ENCODE measurements at places on chromosomes 1 and 21.

DNA sequence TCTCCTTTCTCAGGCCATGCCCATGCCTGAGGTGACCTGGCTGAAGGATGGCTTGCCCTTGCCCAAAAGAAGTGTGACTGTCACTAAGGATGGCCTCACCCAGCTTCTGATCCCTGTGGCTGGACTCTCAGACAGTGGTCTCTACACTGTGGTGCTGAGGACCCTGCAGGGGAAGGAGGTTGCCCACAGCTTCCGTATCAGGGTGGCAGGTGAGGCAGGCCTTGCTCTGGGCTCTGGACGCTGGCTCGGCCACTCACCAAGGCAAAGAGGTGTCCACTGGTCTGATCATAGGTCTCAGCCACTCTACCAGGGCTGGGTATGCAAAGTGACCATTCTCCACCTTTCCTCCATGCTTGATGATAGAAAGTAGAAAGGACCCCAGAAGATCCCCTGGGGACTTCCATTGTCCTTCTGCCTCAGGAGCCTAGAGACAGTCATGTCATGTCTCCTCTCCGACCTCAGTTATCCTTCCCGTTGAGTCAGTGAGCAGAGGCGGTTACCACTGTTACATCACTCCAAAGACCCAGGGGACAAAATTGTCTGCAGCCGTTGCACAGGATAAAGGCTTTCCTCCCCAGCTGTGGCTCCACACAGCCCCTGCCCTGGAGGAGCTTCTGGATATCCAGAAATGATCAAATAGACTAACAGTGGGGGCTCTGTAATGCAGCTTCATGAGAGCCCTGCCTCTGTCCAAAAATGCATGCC lies 34.2 kb downstream of the IGFN1 start:
- no peak for DNase-seq

- DNase-seq = no peak
These were observed 26.1 kb upstream of the NMNAT2 start for GRCh38 chr1:183444243-183444642.

- no peak for DNase-seq
These were observed 200.5 kb upstream of the RUNX1 start for GRCh38 chr21:35249636-35250035.

DNA sequence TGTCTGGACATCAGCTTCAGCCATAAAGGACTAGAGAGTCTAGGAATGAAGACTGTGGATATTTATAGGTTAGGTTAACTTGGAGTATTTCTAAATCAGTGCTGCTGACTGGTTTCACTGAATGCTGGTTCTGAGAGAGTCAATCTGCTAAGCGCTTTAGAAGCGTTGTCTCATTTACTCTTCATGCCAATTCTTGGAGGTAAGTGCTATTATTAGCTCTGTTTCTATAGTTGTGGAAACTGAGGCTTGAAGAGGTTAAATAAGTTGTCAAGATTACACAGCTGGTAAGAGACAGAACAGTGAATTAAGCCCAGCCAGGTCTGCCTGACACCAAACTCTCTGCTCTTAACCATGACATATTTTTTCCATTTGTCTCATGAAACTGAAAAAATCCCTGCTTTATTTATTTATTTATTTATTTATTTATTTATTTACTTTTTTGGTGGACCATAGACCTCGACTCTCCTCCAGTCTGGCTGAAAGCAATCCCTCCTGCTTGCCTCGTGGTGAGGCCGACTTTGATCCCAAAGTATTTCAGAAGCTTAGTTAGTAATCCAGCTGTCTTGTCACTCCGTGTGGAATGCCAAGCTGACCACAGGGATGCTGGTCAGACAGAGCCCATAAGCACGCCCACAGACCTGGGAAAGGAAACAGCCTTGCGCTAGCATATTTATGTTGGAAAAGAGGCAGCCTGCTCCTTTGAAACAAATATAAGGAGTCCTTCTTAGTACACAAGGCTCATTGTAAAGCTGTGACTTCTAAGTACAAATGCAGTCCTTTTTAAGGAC lies 16.9 kb downstream of the NTMT2 start:
- peak; percentile 9 for DNase-seq

DNA sequence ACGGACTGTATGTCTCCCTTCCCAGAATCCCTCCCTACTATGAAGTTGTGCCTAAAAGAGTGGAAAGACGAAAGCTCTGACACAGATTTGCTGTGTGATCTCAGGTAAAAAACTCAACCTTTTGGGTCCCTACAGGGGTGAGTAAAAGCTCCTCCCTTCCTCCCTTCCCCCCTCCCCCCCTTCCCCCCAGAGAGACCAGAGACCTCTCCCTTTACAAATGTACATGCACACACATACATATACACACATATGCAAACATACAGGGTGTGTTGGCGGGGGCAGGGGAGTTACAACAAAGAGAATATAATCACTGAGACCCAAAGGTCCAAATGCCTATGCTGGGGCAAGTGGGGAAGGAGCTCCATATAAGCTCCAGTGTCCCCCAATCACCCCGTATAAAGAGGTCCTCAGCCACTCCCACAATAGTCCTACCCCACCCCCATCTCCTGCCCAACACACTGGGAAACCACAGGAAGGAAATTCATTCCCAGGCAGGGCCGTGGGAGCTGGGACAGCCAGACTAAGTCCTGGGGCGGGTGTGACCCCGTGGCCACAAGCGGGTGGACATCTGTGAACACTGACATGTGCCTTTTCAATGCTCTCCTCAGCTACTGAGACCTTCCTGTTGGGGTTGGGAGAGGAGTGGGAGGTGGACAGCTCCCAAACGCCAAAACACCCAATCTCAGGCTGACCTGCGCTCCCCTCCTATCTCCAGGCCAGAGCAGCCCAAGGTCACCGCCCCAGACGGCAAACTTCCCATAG lies 2.0 kb downstream of the MEF2D start:
- no peak for DNase-seq

- no peak for DNase-seq
These were observed 4.6 kb downstream of the GSTM5 start for GRCh38 chr1:109716570-109717090.

GRCh38 chr1:193019442-193020026 lies 39.6 kb downstream of the UCHL5 start:
- peak; percentile 41 for DNase-seq

DNA sequence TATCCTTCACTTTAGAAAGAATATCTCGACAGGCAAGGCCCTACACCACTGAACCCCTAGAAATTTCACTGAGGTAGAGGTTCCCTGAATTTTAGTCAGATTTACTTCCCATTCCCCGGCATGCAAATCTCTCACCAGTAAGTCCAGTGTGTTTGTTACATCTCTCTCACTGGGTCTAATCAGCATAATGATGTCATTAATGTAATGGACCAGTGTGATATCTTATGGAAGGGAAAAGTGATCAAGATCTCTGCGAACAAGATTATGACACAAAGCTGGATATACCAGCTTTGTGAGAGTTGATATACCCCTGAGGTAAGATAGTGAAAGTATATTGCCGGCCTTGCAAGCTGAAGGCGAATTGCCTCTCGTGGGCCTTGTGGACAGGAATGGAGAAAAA lies 7.9 kb downstream of the RNU11 start:
- DNase-seq = no peak

DNA sequence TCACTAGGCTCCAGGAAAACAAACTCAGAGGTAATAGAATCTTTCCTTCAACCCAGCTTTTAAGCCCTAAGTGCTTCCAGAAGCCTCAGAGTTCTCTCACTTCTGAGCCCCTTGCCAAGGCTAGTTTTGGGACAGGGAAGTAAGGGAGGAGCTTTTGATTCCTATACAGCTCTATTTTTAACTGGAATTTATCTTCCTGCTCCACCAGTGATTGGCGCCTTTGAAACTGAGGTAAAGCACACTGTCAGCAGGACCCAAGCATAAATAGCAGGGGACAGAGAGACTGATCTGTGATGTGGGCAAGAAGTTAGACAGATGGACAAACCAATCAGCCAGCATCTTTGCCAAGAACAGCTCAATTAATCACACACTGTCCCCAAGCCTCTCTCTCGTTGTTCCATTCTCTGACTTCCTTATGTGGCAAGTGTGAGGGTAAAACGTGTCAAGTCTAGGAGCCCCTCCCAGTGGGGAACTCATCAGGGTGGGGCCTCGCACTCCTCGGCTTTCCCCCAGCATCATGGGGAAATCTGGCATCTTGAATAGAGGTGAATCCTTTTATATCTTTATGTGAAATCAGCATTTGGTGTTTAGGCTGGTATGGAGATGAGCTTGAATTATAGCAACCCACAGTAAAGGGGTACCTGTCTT lies 40.2 kb upstream of the MPZL1 start:
- no peak for DNase-seq

DNA sequence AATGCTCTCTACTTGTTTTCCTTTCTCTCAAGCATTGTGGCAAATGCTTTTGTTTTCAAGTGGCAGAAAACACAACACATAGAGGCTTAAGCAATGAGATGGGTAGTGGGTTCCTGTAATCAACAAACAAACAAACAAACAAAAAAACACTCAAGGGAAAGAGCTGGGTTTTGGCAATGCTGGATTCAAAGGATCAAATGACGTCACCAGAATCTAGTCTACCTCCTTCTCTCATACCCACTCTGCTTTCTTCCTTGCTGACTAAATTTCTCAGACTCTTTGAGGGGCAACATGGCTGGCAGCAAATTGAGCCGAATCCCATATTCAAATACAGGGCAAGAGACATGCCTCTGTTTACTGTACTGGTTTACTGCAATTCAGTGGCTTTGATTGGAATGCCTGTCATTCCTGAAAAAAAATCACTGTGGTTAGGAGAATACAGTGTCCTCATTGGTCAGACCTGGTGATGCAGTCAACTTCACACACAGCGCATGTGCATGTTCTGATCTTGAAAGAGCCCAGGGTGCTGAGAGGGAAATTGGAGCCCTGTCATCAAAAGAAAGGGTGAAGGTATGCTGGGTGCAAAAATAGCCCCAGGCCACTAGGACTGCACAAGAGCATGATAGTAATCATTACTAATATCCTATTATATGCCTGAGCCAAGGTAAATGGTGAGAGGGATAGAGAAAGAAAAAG lies 356.2 kb downstream of the KCTD3 start:
- DNase-seq = no peak

DNA sequence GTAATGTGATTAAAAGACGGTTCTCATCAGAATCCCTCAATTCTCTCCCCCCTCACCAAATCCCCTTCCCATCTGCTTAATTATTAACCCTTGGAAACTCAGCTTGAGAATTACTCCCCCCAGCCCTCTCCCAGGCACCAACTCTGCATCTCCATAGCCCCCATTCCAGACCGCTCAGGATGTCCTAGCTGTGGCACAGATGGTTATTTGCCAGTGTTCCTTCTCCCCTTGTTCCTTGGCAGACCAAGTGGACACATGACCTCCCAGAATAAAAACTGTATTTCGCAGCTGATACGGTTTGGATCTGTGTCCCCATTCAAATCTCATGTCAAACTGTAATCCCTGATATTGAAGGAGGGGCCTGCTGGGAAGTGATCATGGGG lies 14.6 kb downstream of the HENMT1 start:
- no peak for DNase-seq

- no peak for DNase-seq
These were observed 7.5 kb downstream of the KCNA10 start for GRCh38 chr1:110511436-110511835.

DNA sequence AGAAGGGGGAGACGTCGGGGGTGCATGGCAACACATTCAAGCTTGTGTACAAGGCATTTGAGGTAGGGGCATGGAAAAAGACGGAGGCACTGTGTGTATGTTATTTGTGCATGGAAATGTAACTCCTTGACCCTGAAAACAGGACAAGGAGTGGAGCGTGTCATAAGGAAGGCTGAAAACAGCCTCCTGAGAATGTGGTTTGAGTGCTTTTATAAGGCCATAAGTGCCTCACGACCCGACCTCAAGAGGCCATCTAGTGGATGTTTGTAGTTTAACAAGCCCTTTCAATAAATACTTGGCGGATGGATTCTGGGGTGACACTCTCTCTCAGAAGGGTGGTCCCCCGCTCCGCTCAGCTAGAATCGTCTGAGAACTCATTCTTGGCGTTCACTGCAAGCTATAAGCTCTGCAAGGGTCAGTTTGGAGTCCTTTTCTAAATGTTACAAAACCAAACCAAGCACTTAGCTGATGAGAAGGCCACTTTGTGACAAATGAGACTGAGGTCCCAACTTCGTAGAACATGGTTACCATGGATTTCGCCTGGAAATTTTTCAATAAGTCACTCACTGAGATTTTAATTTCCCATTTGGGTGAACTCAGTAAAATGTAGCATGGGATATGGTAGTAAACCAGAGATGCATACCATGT lies 38.8 kb upstream of the CLCA4 start:
- no peak for DNase-seq

GRCh38 chr1:43557744-43558245 lies 27.1 kb downstream of the PTPRF start:
- DNase-seq = no peak

- no peak for DNase-seq
These were observed 19.3 kb downstream of the DMRTB1 start for GRCh38 chr1:53478502-53478818.
